ENCODE measurements at places on chromosomes 7 and 10.
A peak's percentile ranks its signal among the peaks of the same experiment; 100 is the strongest.

DNA sequence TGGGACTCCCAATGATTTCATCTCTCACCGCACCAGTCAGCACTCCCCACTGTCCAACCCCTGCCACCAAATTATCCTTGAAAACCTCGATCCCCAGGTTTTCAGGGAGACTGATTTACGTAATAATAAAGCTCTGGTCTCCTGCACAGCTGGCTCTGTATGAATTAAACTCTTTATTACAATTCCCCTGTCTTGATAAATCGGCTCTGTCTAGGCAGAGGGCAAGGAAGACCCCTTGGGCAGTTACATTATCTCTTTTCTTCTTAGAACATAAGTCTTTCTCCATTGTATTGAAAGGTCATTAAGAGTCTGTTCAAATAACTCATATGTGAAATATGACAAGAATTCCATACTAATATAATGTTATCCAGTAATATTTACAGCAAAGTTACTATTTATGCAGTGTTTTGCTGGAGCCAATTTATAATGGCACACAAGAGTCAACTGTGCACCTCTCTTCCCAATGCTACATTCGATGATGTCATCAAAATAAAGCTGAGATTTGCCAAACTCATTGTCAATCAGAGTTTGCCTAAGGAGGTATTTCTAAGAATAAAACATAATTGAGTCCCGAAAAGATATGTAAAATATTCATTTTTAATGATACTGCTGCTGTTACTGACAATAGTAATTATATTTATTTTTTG is 1297.2 kb upstream of the LRRTM3 start:
- no peak for DNase-seq

DNA sequence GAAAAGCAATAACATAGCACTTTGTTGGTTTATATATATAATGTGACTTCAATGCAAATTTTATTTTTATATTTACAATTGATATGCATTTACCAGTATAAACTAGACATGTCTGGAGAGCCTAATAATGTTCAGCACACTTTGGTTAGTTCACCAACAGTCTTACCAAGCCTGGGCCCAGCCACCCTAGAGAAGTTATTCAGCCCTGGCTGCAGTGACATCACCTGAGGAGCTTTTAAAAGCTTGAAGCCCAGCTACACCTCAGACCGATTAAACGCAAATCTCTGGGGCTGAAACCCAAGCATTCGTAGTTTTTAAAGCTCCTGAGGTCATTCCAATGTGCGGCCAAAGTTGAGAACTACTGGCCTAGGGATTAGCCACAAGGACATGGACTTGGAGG is 155.0 kb upstream of the LANCL2 start:
- no peak for DNase-seq

DNA sequence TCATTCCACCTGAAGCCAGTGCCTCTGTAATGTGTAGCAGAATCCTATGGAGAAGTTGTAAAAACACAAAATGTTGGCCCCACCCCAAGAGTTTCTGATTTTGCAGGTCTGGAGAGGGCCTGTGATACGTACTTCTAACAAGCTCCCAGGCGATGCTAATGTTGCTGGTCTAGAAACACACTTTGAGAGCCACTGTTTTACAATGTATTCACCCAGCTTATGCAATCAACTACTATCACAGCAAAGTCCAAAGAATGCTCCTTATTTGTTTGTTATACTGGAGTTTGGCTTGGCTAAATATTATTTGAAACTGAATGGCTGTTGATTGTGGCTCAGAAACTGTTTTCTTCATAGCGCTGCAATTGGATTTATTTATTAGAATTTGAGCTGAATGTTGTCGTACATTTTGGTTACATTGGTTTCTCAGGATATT is 44.3 kb downstream of the DNAJB9 start:
- DNase-seq, result no peak

DNA sequence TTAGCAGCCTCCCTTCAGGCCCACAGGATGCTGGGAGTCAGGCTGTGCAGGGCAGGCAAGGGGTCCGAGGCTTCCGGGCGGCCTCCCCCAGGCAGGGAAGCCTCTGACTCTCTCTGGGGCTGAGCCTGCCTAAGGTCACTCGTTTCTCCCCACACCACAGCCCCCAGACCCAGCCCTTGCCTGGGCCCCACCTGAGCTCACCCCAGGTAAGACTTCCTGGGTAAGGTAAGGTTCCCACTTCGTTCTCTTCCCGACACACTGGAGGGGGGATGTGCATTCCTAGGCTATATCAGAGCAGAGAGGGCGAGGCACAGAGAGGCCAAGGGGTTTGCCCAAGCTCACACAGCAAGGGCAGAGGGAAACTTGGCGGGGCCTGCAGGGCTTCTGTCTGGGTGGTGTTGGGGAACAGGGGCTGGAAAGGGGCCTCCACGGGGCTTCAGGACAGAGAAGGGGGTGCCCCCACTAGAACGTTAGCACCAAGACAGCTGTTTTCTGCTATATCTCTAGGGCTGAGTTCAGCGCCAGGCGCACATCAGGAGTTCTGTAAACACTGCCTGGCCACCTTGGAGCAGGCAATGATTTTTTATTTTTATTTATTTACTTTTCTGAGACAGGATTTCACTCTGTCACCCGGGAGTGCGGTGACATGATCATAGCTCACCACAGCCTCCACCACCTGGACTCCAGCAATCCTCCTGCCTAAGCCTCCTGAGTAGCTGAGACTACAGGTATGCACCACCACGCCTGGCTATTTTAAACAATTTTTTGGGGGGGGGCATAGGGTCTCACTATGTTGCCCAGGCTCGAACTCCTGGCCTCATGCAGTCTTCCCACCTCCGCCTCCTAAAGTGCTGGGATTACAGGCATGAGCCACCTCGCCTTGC is 24.9 kb upstream of the PDGFA start:
- DNase-seq, result no peak

- no peak for DNase-seq
These were observed 7.1 kb upstream of the SEMA3E start for GRCh38 chr7:83655951-83656556.

DNA sequence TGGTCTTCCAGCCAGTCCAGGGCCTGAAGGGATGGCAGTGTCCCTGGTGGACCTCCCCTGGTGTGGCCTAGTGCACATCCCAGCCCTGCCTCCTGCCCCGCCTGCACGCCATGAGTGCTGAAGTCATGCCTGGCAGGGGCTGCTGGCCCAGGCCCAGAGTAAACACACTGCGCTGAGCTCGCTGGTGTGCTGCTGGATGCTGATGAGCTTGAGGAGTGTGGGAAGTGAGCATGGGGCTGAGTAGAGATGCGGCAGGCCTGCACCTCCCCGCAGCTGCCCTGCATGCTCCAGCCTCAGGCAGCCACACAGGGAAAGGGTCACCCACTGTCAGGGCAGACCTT is 43.2 kb downstream of the HTRA1 start:
- no peak for DNase-seq

DNA sequence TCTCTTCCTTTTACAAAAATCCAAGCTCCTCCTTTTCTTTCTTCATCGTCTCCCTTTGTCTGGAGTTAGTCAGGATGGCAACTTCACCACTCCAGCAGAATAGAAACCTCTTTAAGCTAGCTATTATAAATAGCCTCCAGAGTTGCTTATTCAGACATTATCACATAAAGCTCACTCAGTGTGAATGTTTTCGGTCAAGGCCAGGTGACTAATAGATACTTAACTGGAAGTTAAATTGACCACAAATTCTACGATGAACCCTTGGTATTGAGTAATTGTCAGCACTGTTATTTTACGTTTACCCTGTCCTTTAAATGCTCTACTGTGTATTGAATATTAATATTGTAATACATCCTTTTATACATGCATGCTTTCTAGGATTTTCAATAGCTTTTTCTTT is 340.4 kb downstream of the OTUD1 start:
- DNase-seq, result no peak

GRCh38 chr7:73842067-73842976 is at the start of gene METTL27:
Gene METTL27 (minus strand): TSS chr7:73842516. CDS start chr7:73842140, 376 bp downstream.
- peak; percentile 99 for DNase-seq

GRCh38 chr10:1333981-1334380 is 277.8 kb downstream of the WDR37 start:
- DNase-seq, result no peak

GRCh38 chr10:129445436-129446182 is 21.4 kb upstream of the MGMT start:
- no peak for DNase-seq

- DNase-seq, result no peak
These were observed 94.9 kb upstream of the DLX6 start for GRCh38 chr7:96910486-96910885.

DNA sequence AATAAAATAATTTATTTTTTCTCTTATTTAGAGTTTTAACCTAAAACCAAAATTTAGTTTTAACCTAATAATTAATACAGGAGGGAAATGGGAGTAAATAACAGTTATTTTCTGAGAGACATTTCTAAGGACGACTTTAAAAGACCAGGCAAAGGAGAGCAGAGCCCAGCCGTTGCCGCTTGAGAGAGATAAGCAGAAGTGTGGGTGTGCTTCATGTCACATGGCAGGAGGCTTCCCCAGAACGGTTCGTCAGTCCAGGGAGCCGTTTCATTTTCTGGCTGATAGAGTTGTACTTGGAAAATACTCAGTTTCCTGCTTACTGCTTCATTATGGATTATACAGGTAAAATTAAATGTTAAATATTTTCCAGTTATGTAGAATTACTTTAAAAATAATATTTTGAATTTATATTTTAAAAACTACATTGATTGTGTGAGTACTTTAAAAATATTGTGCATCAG is 61.4 kb downstream of the ST7 start:
- DNase-seq, result no peak

GRCh38 chr7:98423043-98423442 is 22.2 kb upstream of the BAIAP2L1 start:
- DNase-seq, result no peak

GRCh38 chr7:16753932-16754855 is 639 bp downstream of the TSPAN13 start:
- no peak for DNase-seq

- no peak for DNase-seq
These were observed 35.5 kb upstream of the CC2D2B start for GRCh38 chr10:95872158-95872711.

- no peak for DNase-seq
These were observed 261.3 kb downstream of the SORCS1 start for GRCh38 chr10:106903180-106903579.

DNA sequence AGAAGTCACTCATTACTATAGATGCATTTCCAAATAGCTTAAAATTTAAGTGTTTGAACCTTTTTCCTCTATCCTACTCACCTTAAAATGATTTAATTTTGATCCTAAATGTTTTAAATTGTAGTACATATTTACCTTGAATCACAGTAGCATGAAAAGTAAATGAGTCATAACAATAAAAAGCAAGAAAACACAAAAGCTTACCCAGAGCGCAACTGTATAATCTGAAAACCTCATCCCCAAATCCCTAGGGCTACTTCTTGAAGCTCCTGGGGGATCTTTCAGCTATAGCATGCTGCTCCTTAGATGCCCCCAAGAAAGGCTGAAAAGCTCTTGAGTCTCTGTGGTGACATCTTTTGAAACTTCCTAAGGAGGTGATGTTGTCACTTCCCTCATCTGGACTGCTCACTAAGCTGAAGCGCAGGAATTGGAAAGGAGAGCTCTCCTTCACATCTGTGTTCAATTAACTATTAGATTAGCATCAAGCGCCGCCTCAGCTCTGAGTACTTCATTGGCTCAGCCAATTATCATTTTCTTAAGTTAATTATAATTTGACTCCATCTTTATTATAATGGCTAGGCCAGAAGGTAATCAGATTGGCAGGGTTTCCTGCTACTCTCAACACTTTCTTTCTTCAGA is 60.2 kb downstream of the SEMA3E start:
- no peak for DNase-seq

GRCh38 chr7:70919481-70920073 is 212.4 kb upstream of the GALNT17 start:
- no peak for DNase-seq

DNA sequence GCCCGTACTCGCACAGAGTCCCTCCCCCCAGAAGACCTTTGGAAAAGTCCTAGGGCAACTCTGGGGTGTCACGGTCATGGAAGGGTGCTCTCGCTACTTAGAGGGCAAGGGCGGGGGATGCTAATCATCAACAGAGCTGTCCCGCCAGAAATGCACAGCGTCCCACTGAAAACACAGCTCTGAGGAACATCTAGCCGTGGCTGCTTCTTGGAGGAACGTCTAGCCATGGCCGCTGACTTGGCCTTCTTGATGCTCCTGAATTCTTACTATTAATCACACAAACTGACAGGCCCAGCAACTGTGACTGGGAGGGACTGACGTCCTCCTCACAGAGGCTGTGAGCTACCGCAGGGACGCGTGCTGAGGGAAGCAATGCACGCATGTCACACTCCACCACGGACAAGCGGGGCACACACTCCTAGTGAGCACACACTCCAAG is 1.7 kb downstream of the TUBGCP2 start:
- no peak for DNase-seq

- no peak for DNase-seq
These were observed 21.3 kb downstream of the DDC start for GRCh38 chr7:50543776-50544442.

GRCh38 chr7:49773936-49774458 is 559 bp downstream of the VWC2 start:
- no peak for DNase-seq

DNA sequence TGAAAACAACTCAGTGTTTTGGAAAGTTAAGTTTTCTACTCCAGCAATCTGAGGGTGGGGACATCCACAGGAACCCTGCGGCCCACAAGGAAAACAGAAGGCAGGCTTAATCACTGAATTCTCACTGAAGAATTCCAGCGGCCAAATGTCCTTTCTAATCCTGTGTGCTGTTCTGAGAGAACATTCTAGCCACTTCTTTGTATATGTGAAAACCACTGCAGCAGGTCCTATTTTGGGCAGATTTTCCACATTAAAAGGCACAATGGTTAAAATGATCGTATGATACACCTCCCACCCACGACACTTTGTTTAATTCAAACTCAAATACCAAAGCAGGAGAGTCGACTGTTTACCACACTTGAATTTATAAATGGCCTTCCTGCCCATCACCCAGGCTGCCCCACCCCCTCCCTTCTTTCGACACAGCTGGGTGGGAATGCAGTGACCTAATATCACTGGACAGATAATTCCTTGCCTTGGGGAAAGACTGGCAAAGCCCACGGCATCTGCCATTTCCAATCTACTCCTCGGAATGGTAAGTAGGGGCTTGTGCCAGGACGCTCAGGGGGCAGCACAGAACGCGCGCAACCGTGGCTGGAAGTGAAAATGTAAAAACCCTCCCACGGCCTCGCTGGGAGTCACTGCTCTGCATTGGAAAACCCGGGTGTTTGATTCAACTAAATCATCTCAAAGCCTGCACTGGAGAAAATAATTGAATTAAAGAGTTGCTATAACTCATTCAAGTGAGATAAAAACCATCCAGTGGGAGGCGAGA is 67.0 kb downstream of the CTBP2 start:
- DNase-seq, result no peak

DNA sequence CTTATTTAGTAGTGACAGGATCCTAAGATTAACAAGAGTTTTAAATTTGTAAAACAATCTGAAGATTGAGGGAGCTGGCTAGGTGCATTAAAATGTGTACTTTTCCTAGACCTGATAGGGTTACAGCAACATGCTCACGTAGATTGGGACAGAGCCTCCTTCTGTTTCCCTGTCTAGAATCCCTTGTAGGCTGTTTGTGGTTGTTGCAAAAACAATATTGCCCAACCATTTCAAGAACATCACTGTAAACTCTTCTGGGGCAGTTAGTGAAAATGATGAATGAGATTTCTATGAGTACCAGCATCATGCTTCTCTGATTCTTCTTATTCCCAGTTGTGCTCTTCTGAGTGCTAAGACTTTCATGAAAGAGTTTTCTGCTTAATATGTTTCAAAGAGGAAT is 14.7 kb upstream of the CPED1 start:
- DNase-seq, result no peak
